ENCODE measurements at places on chromosomes 3 and 15.

DNA sequence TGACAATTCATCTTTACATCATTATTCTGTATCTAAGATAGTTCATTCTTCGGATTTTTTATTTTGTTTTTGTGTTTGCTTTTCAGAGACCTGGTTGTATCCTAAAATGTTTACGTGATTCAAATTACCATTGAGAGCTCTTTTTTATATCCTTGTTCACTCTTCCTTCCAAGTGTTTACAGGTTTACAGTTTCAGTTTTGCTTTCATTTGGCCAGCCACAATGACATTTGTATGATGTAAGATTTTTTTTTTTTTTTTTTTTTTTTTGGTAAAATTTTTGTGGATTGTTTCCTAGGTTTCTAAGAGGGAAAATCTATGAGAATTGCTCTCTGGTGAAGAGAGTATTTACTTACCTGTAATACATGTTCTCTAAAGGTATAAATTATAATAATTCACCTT, 55.0 kb downstream of the SETD5 start:
- DNase-seq, result no peak

GRCh38 chr3:128285967-128286321, 132.7 kb downstream of the EEFSEC start:
- DNase-seq, result no peak

DNA sequence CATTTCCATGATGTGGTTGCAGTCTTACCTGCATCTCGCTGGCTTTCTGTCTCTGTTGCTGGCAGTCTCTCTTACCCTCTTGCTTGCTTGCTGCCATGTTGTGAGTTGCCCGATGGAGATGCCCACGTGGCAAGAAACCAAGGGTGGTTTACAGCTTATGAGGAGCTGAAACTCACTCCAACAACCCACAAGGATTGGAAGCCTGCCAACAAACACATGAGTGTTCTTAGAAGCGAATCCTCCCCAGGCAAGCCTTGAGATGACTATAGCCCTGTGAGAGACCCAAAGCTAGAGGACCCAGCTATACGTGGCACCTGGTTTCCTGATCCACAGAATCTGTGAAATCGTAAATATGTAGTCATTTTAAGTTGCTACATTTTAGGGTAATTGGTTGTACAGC, 490.9 kb upstream of the ADAMTS9 start:
- DNase-seq, result no peak

- no peak for DNase-seq
These were observed 93.7 kb downstream of the TMEM266 start for GRCh38 chr15:76153241-76154197.

GRCh38 chr15:100190675-100191074, 151.1 kb downstream of the ADAMTS17 start:
- DNase-seq, result no peak

GRCh38 chr15:61687124-61687523, 373.1 kb downstream of the VPS13C start:
- no peak for DNase-seq
